T-helper 9 cell (primary cell): ENCODE measurements at places on chromosomes 2 and 18.
A peak's percentile ranks its signal among the peaks of the same experiment; 100 is the strongest.

GRCh38 chr2:126413079-126413478 is 242.9 kb upstream of the GYPC start:
- no peak for DNase-seq

- DNase-seq: no peak
Observed at GRCh38 chr2:111624411-111625156, 259.4 kb downstream of the ANAPC1 start.

DNA sequence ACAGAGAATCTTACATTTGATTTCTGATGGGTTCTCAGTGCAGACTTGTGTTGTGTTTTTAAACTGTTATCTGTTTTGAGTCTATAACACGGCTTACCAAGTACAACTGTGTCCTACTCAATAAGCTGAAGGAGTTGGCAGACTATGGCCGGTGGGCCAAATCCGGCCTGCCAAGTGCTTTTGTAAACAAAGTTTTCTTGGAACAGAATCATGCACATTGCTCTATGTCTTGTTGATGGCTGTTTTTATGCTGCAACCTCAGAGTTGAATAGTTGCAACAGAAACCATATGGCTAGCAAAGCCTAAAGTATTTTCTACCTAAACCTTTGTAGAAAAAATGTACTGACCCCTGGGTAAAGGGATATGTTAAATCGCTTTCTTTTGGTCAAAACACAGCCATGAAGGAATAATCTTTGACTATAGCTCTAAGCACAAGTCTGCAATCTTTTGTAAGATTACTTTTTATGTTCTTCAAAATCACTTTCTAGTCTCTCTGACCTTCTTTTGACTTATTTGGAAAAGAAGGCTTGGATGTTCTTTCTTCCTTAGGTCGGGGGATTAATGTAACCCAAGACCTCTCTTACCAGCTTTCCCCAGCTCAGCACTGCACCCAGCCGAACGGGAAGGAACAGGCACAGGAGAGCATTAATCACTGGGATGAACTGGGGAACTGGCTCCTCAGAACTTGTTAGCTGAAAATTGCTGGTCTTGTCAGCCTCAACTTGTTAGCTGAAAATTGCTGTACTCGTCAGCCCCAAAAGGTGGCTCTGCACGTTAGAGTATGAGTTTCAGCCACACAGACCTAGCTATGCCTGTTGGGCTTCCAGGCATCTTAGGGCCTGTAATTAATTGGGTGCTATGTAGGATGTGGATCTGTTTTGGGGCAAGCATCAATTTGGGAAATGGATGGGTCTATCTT is 75.4 kb downstream of the CD8B2 start:
- no peak for DNase-seq

DNA sequence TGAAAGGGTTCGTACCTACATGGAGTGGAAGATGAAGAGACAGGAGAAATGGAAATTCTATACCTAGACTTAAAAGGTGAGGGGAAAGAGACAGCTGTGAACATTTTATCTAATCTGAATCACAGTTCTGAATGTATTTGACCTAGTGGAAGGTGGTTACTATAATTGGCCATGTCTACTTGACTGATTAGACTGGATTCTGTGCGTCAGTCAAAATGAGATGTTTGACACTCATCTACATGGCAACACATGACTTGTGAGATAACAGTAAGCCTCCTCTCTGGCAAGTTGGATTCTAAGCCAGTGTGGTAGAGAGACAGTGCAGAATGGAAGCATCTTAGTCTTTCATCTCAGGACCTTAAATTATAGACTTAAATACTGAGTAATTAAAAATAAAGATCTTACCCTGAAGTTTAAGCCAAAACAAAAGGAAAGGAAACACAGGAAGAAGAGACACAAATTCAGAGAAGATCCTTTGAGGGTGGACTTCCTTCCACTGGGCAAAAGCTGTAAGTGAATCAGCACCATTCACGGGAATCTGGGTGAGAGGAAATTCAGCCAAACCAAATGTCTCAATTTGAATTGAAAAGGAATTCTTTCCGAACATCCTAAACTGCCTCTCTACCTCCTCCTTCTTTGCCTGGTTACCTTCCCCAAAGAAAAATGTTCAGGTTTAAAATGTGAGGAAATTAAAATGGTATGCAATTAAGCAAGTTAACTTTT is 121.6 kb downstream of the EHBP1 start:
- DNase-seq: no peak

DNA sequence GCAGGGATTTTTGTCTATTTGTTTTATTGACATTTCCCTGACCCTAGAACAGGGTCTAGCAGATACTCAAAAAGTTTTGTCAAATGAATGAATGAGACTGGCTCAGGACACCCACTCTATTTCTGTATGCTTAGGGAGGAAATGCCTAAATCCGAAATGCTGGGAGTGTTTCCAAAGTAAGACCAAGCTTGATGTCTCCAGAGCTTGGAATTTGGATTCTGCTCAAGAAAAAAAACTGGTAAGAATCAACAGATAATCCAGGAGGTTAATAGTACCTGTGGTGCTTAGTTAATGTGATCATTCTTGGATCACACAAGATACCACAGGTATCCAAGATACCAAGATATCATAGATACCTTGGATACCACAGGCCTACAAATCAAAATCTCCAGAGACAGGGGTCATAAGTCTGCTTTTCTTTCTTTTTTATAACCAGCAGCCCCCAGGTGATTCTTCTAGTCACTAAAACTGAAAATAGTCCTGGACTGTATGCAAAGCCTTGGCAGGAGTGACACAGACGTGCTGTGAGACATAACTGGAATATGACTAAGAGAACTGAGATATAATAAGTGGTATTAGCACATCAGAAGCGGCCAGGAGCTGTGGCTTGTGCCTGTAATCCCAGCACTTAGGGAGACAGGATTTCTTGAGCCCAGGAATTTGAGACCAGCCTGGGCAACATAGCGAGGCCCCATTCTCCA is 39.9 kb upstream of the SP3 start:
- no peak for DNase-seq

GRCh38 chr2:111667542-111668273 is 216.3 kb downstream of the ANAPC1 start:
- no peak for DNase-seq

- DNase-seq: no peak
Observed at GRCh38 chr2:232319803-232320442, 58.6 kb upstream of the ALPP start.

DNA sequence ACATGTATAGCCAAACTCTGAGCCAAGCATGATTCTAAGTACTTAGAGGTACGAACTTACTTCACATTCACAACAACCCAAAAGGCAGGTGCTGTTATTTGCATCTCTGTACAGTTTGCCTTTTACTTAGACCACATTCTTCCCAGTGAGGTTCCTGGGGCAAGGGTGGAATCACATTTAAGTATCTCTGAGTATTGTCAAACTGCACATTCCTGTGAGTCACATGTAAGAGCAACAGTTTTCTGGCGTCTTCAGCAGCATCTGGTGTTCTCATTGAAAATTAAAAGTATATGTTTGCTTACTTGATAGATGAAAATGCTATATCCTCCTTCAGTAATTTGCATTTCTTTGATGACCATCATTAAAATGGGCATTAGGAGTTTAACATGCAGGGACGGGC is 119.1 kb downstream of the UXS1 start:
- no peak for DNase-seq

GRCh38 chr2:70959851-70960832 is 18.3 kb upstream of the ANKRD53 start:
- DNase-seq: no peak

DNA sequence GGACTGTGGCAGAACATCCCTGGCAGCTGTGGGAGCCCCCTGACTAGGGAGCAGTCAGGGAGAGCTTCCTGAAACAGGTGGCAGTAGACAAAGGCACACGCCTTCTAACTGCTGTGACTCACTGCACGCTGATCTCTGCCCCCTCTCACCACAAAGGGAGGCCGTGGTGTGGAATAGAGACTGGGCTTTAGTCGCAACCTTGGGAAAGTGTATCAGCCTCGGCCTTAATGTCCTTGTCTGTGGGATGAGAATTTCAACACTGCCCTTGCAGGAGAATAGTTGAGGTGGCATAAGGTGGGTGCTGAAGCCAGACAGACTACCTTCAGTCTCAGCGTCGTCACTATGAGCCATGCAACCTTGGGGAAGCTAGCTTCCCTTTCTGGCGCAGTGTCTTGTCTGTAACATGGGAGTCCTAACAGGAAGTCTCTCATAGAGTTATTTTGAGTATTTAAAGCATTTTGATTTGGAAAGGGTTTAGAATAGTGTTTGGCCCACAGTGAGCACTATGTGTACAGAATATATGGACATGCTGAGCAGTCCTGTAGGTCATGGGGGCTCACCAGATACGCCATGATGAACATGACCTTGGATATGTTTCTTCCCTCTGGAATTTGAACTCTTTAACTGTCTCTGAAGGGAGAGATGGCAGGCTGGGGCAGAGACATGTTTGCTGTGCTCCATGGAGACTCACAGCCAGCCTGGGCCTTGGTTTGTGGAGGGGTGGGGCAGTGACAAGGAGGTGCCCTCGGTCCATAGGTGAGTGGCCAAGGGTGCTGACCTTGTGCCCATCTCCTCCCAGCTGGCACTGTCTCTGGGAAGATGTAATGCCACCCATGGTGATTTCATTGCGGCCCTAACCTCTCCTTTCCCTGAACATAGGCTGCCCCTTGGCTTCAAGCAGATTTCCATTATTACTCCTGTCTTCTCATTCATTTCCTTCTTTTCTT is 29.5 kb upstream of the SMAD7 start:
- DNase-seq: no peak

GRCh38 chr2:65728477-65729180 is 296.2 kb upstream of the SPRED2 start:
- no peak for DNase-seq

- DNase-seq: no peak
Observed at GRCh38 chr2:133378928-133379549, 189.2 kb downstream of the NCKAP5 start.

GRCh38 chr2:95296880-95297487 is at the start of gene KCNIP3:
Gene KCNIP3 (plus strand): TSS chr2:95297347. CDS start chr2:95297439, 92 bp downstream.
- no peak for DNase-seq

- no peak for DNase-seq
Observed at GRCh38 chr18:23406271-23406787, 46.8 kb upstream of the RIOK3 start.

DNA sequence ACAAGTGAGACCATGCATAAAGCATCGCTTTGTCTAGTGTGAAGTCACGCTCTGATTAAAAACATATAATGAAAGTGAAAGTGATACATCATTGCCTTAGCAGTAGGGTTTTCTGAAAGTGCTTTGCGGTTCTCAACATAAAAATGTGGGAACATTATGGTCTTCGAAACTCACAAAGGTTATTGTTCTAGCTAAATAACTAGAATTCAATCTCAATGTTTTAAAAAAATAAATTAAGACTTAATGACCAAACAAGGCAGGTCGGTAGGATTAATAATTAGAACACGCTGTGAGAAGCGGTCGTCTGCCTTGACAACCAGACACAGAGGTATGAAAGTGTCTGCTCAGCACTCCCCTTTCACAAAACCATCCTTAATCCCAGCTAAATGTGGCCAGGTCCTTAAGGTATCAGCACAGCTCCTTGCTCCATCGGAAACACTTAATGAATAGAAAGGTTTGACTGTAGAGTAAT is 42.2 kb downstream of the KLHL14 start:
- DNase-seq: no peak

DNA sequence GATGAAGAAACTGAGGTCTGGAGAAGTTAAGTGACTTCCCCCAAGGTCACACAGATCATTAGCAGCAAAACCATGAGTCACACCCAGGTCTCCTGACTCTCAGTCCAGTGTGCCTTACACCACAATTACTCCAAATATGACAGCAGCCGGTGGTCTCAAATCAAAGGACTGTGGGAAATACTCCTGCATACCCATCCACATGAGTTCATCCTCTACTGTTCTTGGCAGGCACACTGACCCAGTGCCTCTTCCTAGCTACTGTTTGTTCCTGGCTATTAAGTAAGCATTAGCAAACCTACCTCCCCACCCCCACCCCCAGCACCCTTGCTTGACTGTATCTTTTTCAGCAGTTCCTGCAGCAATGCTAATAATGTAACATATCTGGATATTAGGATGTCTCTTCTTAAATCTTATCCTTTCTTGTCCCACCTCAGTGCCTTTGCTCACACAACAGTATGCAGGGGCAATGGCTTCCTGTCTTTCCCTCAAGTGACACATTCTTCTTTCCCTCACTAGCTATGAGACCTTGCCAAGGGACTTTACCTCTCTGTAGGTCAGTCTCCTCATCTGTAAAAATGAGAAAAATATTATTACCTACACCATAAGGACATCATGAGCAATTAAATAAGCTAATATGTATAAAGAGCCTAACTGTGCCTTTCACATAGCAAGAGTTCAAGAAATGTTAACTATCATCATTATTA is 46.2 kb downstream of the FAM98A start:
- DNase-seq: no peak

GRCh38 chr18:62637807-62638687 is 77.3 kb upstream of the PHLPP1 start:
- peak; percentile 17 for DNase-seq

GRCh38 chr2:100408104-100408503 is 9.4 kb downstream of the CHST10 start:
- DNase-seq: no peak

- no peak for DNase-seq
Observed at GRCh38 chr2:22904126-22904684, 480.8 kb upstream of the KLHL29 start.

GRCh38 chr18:13136904-13137669 is 81.5 kb upstream of the LDLRAD4 start:
- peak; percentile 19 for DNase-seq

DNA sequence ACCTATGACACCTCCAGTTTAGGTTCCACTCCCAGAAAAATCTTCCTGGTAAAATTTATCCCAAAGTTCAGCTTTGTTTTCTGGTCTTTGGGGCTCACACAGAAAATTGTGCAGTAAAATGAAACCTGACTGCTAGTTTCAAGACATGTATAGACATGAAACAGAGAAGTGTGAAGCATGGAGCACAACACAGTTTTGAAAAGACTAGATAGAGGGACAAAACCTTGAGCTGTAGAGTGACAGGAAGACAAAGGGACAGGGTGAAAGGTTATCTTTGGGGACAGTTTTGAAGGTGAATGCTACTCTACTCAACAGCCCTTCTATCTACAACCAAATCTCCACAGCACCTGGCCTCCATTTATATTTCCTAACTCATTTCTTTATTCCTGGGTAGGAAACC is 352.6 kb downstream of the RBM43 start:
- no peak for DNase-seq

DNA sequence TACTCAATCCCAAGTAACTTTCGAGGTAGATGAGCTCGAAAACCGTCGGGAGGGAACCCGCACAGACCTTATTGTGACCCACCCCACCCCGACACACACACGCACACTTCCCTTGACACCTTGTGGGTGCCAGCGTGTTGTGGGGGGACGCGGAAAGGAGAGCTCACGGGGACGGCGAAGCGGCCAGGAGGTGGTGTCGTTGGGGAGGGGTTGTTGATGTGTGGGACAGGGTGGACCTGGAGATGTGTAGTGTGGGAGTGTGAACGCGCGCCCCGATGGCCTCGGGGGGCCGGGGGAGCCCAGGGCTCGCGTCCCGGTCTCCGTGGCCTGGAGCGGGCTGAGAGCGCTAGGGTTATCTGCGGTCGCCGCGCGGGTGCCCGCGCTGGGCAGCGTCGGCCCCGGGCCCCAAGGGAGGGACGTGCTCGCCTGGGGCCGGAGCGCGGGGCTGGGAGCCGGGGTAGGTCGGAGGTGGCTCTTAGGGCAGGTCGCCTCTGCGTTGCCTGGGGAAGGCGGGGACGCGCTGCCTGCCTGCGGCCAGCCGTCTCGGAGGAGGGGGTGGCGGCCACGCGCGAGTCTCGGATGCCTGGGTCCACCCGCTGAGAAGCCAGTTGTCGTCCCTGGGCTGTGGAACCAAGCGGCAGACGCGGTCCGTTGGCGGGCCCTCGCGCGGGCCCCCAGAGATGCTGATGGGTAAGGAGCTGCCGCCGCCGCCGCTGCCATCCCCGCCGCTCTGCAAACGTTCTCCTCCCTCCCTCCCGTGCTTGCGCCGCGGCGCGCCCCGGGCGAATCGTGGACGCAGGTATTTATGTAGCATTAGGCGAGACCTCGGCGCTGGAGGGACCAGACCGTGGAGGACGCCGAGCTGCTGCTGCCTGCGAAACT is 1.6 kb downstream of the KLHL29 start:
- no peak for DNase-seq
